ENCODE measurements at places on chromosomes 5 and 9.
A peak's percentile ranks its signal among the peaks of the same experiment; 100 is the strongest.

GRCh38 chr5:51278539-51278938 is 104.7 kb upstream of the ISL1 start:
- DNase-seq: no peak

DNA sequence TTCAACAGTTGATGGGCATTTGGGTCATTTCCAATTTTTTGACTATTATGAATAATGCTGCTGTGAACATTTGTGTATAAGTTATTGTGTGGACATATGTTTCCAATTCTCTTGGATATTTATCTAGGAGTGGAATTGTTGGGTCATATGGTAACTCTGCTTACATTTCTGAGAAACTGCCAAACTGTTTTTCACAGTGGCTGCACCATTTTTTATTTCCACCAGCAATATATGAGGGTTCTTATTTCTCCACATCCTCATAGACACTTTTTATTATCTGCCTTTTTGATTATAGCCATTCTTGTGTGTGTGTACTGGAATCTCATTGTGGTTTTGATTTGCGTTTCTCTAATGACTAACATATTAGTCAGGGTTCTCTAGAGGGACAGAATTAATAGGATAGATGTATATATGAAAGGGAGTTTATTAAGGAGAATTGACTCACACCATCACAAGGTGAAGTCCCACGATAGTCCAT is 14.7 kb upstream of the MED27 start:
- no peak for DNase-seq

GRCh38 chr9:137270929-137271695 is 6.4 kb upstream of the TOR4A start:
- no peak for DNase-seq

DNA sequence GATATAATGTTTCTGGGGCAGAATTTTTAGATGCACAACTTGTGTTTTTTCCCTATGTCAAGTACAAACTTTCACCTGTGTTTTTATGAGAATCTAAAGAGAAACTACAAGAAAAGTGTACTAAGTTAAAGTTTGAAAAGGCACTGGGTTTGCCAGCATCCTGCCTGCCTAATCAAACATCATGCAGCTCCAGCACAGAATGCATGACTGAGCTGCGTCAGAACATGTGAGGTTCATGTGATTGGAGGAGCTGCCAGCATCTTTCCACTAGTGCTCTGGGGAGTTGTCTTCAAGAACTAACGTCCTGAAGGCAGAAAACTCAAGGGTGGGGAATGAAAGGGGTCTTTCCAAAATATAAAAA is 46.1 kb upstream of the RIC1 start:
- no peak for DNase-seq

DNA sequence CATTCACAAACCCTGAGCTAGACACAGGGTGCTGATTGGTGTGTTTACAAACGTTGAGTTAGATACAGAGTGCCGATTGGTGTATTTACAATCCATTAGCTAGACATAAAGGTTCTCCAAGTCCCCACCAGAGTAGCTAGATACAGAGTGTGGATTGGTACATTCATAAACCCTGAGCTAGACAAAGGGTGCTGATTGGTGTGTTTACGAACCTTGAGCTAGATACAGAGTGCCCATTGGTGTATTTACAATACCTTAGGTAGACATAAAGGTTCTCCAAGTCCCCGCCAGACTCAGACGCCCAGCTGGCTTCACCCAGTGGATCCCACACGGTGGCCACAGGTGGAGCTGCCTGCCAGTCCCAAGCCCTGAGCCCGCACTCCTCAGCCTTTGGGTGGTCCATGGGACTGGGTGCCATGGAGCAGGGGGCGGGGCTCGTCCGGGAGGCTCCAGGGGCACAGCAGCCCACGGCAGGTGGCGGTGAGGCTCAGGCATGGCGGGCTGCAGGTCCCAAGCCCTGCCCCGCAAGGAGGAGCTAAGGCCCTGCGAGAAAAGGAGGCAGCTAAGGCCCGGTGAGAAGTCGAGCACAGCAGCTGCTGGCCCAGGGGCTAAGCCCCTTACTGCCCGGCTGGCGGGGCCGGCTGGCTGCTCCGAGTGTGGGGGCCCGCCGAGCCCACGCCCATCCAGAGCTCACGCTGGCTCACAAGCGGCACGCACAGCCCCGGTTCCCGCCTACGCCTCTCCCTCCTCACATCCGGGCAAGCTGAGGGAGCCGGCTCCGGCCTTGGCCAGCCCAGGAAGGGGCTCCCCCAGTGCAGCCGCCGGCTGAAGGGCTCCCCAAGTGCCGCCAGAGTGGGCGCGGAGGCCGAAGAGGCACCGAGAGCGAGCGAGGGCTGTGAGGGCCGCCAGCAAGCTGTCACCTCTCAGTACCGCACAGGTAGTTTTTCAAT is 1039.2 kb upstream of the CDH9 start:
- no peak for DNase-seq

DNA sequence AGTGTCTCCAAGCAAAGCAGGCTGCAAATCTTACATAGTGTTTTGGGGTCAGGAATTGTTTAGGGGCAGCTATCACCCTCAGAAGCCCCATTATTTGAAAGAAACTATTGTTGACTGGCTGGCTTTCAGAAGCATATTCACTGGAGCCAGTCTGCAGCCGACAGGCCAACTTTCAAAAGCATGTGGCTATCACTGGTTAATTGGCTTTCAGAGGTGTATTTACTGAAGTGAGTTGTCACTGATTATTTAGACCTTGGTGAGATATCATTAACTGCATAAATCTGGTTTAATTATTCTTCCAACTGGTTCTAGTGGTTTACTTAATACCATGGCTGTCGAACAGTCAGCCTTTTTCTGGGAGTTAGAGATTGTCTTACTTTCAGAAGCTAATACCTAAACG is 247.0 kb downstream of the CWC27 start:
- no peak for DNase-seq

- DNase-seq: no peak
Observed at GRCh38 chr5:154868702-154869101, 10.3 kb downstream of the CNOT8 start.

DNA sequence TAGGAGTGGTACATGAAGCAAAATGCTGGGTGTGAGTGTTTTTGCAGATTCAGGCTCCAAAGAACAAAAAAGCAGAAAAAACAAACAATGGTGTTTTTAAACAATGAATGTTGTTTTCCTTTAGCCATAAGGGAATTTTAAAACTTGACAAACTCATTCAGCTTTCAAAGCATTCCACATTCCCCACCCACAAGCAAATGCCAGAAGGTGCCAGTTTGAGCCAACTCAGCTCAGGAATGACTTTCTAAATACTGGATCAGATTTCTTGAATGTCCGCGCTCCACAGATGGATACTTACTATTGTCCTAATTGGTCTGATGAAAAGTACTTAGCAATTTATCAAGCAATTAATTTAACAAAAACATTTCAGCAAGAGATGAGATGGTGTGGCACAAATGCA is 12.9 kb upstream of the MOB3B start:
- no peak for DNase-seq

DNA sequence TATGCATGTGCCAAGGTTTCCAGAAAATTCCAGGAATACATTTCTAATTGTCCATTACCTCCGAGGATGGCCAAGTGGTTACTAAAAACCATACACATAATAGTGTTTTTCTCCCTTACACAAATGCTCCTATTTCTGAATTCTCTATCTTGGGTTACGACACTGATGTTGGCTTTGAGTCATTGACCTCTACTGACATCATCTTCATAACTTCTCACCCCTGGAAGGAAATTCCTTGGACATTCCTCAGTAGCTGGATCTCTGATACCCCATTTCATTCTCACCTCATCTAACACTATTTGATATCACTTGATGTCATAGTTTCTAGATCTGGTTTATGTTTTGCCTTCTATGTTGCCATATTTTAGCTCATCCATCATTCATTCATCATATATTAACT is 287.2 kb downstream of the CTNND2 start:
- no peak for DNase-seq

GRCh38 chr9:38368731-38369130 is 23.8 kb upstream of the ALDH1B1 start:
- DNase-seq: no peak

- DNase-seq: no peak
Observed at GRCh38 chr9:83669067-83669466, 38.7 kb downstream of the UBQLN1 start.

- no peak for DNase-seq
Observed at GRCh38 chr9:117734523-117735314, 30.5 kb downstream of the TLR4 start.

DNA sequence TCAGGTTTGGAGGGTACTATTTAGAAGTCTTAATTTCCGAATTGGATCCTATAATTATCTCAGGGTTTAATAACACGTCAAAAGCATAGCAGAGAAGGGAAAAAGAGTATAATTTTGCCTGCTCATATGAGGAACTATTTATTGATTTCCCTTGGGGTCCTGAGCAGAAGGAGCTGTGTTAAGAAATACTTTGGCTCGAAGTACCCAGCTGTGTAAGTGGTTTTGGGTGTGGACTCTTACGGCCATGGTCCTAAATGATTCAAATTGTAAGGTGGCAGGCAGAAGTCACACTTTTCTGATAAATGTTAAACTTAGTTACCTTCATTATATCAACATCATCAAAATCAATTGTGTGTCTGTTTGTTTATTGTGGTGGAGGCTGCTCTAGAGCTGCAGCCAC is 190.4 kb downstream of the MTRR start:
- DNase-seq: no peak

- no peak for DNase-seq
Observed at GRCh38 chr5:35698047-35698808, 80.6 kb downstream of the SPEF2 start.

- DNase-seq: peak; percentile 49
Observed at GRCh38 chr9:14692470-14693250, 572 bp downstream of the ZDHHC21 start.

GRCh38 chr5:1449081-1449630 is 3.9 kb upstream of the SLC6A3 start:
- DNase-seq: no peak

GRCh38 chr5:129114539-129115193 is 20.1 kb downstream of the ISOC1 start:
- DNase-seq: no peak

GRCh38 chr9:126906091-126906490 is 8.5 kb upstream of the RALGPS1 start:
- no peak for DNase-seq

- no peak for DNase-seq
Observed at GRCh38 chr9:130262771-130263170, 2.8 kb upstream of the HMCN2 start.

GRCh38 chr5:176648474-176649194 is 1.4 kb downstream of the TSPAN17 start:
- no peak for DNase-seq

GRCh38 chr5:124825250-124825982 is 79.0 kb upstream of the ZNF608 start:
- no peak for DNase-seq

GRCh38 chr5:135034236-135034962 is 371 bp upstream of the PITX1 start:
- peak; percentile 66 for DNase-seq

GRCh38 chr9:4362281-4362680 is 62.4 kb upstream of the GLIS3 start:
- DNase-seq: no peak

DNA sequence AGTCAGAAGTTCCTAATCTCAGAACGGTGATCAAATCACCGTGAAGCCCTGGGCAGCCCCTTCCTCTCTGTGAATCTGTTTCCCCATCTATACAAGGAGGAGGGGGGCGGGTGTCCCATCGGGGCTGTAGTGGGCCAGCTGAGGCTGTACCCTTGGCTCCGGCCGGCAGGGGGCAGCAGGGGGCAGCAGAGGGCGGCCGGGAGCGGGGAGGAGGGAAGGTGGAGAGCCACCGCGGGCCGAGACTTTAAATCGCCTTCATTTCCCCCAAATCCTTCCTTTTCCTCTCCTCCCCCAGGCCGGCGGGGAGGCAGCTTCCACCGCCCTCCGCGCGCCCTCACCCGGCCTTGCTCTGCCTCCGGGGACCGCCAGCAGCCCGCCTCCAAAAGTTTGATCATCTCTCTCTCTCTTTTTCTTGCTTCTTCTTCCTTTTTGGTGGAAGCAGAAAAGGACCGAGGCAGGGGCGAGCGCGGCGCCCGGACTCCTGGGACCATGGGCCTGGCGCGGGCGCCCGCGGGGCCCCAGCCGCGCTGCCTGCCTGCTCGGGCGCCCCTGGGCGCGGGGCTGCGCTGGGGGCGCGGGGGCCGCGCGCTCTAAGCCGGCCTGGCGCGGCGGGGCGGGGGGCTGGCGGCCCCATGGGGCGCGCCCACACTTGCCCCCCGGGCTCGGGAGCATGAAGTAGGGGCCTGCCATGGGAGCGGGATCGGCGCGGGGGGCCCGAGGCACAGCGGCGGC is at the start of gene COL27A1:
Gene COL27A1 (plus strand): TSS at position 275 of the 732 bp plus-strand sequence. CDS start 414 bp downstream, at position 689.
- peak; percentile 38 for DNase-seq

- DNase-seq: no peak
Observed at GRCh38 chr5:63727583-63727982, 234.7 kb downstream of the HTR1A start.

DNA sequence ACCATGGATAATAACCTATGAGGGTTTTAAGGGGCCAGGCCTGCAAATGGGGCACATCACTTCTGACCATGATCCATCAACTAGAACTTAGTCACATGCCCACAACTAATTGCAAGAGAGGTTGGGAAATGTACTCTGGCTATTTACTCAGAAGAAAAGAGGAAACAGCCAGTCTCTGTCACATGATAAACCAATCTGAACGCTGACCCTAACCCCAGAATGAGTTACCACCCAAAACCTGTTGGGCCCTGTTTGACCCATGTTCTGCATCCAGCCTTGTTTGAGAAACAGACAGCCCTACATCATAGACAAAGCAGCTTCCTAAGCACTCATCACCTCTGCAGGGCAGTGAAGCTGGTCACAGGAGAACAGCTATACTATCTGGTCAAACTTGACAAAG is 5.8 kb downstream of the MACROH2A1 start:
- DNase-seq: no peak

- DNase-seq: no peak
Observed at GRCh38 chr9:120868339-120868675, 8.7 kb downstream of the PHF19 start.

DNA sequence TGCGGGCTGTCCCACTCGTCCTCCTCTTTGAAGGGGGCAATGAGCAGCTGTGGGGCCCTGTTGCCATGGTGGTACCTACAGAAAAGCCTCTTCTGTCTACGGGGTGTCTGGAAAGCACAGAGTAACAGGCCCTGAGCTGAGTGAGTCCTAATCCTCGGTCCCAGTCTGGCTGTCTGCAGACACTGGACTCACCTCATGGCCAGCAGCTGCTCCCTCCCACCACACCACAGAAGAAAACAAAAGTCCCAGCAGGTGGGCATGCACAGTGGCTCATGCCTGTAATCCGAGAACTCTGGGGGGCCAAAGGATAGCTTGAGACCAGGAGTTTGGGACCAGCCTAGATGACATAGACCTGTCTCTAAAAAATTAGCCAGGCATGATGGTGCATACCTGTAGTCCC is 19.9 kb downstream of the P4HA2 start:
- no peak for DNase-seq

DNA sequence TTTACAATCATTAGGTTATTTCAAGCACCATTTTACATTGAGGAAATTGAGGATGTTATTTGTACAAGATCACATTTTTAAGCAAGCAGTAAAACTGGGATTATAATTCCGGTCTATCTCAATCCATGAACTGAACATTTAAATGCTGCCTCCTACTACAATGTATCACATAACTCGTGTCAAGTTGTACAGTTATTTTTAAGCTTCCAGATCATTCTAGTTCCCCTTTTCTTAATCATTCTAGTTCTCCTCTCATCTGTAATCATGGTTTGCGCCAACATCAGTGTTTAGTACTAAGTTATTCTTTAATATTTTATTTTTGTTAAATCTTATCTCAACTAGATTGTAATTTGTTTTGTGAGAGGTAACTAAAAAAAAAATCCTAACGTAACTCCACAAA is 2.4 kb upstream of the UHRF2 start:
- DNase-seq: no peak

All from COR-L47 (cell line).